ENCODE measurements at places on chromosomes 1 and 21.

GRCh38 chr1:39827201-39827600 lies 38.5 kb upstream of the BMP8B start:
- DNase-seq, result no peak

- no peak for DNase-seq
Observed at GRCh38 chr1:36320291-36320761, 3.1 kb downstream of the EVA1B start.

DNA sequence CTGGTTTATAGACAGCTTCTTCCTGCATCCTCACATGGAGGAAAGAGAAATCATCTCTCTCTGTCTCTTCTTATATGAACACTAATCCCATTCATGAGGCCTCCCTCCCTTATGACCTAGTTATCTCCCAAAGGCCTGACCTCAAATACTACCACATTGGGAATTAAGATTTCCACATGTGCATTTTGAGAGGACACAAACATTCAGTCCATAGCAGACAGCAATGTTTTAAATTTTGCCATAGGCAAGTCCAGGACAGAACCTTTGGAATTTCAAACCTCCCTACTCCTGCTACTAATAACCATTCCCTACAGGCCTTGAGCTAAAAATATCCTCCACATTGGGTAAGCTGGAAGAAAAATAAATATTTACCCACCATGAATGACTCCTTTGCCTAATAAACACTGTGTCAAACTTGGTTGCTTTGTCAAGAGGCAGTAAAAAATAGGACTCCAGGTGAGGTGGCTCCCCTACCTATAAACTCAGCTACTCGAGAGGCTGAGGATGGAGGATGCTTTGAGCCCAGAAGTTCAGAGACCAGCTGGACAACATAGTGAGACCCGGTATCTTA lies 113.7 kb downstream of the ZNF281 start:
- DNase-seq, result no peak

- no peak for DNase-seq
Observed at GRCh38 chr1:107899655-107900054, 65.3 kb downstream of the VAV3 start.
